ENCODE measurements at places on chromosomes 2 and 18. TPM values are rescaled to one million over a fixed set of nuclear protein-coding genes. Genes with fewer than 3 reads are reported as not detected.

Gene KYNU
- total RNA-seq, result 1.2 TPM

DNA sequence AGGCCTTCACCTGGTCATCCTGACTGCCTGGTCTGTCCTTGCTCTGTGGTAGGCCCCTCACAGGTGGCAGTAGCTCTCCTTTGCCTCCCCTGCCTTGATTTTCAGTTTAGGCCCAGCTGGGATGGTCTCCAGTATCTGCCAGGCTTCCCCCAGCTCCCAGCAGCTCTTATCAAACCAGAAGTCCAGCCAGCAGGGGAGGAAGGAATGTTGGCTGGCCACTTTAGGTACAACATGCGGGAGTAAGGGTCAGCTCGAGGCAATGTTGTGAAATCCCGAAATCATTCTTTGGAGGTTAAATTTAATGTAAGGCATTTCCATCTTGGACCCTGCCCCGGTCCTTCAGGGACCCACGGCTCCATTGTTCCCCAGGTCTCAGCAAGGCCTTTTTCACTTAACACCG lies 16.8 kb downstream of the ATP6V1C2 start:
- H3K36me3 ChIP-seq, result no peaks in the 10 kb centered on the region
- H3K27me3 ChIP-seq, result no peaks in the 10 kb centered on the region
- no peak for DNase-seq
- H3K27ac ChIP-seq, result no peak overlapping the region
- H3K4me1 ChIP-seq, result peaks cover 3% of the 10 kb centered on the region

DNA sequence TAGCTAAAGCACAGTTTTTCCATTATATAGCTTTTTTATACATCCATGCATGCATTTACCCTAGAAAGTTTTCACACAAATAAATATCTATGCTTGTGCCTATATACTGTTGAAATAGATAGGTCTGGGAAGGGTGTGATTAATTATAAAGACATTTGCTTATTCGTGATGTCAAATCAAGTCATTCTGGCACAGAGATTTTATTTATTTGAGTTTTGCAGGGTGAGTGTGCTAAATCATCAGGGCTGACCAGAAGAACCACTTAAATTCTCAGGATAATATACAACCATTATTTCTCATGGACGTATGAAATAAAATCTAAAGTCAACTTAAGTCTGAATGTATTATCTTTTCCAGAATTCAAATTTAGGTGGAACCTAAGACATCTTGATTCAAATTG lies 295.5 kb downstream of the EPHA4 start:
- no peak for DNase-seq
- H3K4me1 ChIP-seq, result no peaks in the 10 kb centered on the region
- H3K4me3 ChIP-seq, result no peak overlapping the region
- H3K27ac ChIP-seq, result no peak overlapping the region
- H3K36me3 ChIP-seq, result no peaks in the 10 kb centered on the region
- H3K27me3 ChIP-seq, result no peaks in the 10 kb centered on the region

DNA sequence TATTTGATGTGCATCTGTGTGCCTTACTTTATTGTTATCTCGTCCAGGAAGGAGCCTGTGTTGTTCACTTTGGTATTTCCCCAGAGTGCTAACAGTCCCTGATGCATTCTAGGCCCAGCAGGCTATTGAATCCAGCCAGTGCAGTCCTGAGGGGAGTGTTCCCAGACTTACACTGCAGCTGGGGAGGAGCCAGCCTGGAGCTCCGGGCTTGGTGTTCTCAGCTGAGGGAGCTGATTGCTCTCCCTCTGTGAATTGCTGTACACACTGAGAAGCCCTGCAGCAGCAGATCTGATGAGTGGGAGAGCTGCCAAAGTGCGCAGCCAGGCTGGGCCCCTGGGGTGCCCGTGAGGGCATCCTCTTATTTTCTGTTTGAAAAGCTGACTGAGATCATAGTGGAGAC lies 159.2 kb downstream of the GALNT3 start:
- H3K4me3 ChIP-seq, result no peak overlapping the region
- H3K27ac ChIP-seq, result no peak overlapping the region
- no peaks in the 10 kb centered on the region for H3K36me3 ChIP-seq
- H3K27me3 ChIP-seq, result no peaks in the 10 kb centered on the region
- peak; percentile 23 for DNase-seq

Gene CYTIP
- 4.9 TPM for total RNA-seq

GRCh38 chr18:2907550-2908135 lies 60.8 kb downstream of the EMILIN2 start:
- H3K27me3 ChIP-seq, result no peaks in the 10 kb centered on the region
- H3K4me3 ChIP-seq, result peak overlapping the region; percentile 73
- no peak overlapping the region for H3K27ac ChIP-seq
- H3K36me3 ChIP-seq, result no peaks in the 10 kb centered on the region
- no peak for DNase-seq
- peaks cover 10% of the 10 kb centered on the region for H3K4me1 ChIP-seq

DNA sequence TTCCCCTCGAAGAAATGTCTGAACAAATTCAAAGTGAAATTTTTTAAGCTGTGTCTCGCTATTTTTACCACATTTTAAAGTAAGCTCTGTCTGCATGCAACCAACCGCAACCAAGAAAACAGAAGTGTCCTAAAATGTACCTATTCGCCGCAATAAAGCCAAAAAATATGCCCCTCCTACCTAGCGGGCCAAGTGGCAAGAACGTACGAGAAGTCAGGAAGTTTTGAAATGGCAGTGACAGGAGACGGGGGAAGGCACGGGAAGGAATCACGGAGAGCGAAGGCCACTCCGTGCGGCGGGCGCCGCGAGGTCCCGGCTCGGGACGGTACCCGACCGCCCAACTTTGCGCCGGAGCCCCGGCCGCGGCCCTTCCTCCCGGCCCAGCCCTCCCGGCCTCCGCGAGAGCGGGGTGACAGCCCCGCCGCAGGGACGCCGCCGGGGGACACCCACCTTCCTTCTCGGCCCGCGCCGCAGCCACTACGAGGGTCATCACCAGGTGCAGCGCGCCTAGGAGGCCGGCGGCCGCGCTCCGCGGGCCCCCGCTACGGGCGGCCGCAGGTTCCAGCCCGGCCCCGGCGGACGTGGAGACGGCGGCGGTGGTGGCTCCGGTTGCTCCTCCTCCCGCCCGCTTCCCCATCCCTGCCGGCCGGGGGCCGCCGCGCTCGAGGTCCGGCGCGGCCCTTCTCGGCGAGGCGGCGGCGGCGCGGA lies 568 bp downstream of the TMEM131 start:
- peak; percentile 56 for DNase-seq
- H3K4me1 ChIP-seq, result peaks cover 28% of the 10 kb centered on the region
- peak overlapping the region; percentile 93 for H3K27ac ChIP-seq
- H3K4me3 ChIP-seq, result peak overlapping the region; percentile 77

- no peak overlapping the region for H3K27ac ChIP-seq
- no peak overlapping the region for H3K4me3 ChIP-seq
- H3K27me3 ChIP-seq, result no peaks in the 10 kb centered on the region
- DNase-seq, result no peak
- no peaks in the 10 kb centered on the region for H3K36me3 ChIP-seq
- H3K4me1 ChIP-seq, result peaks cover 15% of the 10 kb centered on the region
Observed at GRCh38 chr2:28642796-28643195, 108.8 kb upstream of the PPP1CB start.

- peak overlapping the region; percentile 98 for H3K27ac ChIP-seq
- DNase-seq, result peak; percentile 70
- no peaks in the 10 kb centered on the region for H3K27me3 ChIP-seq
- peak overlapping the region; percentile 78 for H3K4me3 ChIP-seq
- no peaks in the 10 kb centered on the region for H3K36me3 ChIP-seq
- H3K4me1 ChIP-seq, result peaks cover 19% of the 10 kb centered on the region
Observed at GRCh38 chr2:207711750-207712530, 500 bp downstream of the CCNYL1 start.

Gene CHRND
- not detected for total RNA-seq

- no peaks in the 10 kb centered on the region for H3K27me3 ChIP-seq
- H3K4me1 ChIP-seq, result no peaks in the 10 kb centered on the region
- H3K4me3 ChIP-seq, result no peak overlapping the region
- H3K27ac ChIP-seq, result no peak overlapping the region
- H3K36me3 ChIP-seq, result no peaks in the 10 kb centered on the region
Observed at GRCh38 chr18:35777039-35777438, 195.4 kb upstream of the RMP24 start.

All from transverse colon (tissue), 4 donors.